CD4-positive, alpha-beta T cell treated with Interleukin-12 subunit alpha and Interleukin-12 subunit beta, for 1 hour (primary cell): ENCODE measurements at places on chromosomes 2 and 18.

DNA sequence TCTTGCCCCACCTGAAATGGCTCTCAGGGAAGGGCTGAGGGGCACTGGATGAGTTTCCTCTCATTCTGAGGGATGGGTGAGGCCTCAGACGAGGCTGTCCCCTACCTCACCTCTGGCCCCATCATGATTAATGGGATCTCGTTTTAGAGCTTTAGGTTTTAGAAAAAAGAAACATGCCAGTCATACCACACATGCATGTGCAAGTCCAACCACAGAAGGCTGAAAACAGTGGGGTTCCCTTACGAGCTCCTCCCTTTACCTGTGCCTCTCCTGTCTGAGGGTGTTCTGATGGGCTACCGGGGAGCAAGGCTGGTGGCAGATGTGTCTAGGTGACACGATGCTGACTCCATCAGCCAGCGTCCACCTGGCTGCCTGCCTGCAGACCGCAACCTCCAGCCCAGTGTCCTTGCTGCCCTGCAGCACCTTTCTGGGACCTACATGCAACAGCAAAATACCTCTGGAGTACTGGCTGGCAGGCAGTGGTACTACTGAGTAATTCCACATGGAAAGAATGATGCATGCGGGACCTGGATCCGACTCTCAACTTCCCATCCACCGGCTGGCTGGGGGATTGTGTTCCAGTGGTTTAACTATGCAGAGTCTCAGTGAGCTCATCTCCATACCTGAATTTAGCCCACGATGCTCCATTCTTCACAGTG lies 9.1 kb upstream of the LYPD6B start:
- no peak for DNase-seq

GRCh38 chr2:240423788-240424191 lies 11.7 kb upstream of the GPC1 start:
- DNase-seq = no peak

DNA sequence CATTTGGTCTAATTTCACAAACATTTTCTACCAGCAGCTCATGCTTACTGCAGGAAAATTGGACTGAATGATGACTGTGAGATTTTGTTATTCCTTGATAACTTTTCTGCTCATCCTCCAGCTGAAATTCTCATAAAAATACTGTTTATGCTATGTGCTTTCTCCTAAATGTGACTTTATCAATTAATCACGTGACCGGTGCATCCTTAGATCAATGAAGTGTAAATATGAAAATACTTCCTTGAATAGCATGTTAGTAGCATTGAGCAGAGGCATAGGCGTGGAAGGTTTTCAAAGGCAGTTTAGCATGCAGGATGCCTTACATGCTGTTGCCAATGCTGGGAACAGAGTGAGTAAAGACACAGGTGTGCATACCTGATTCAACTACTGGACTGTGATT lies 1002.5 kb downstream of the CBLN2 start:
- DNase-seq = no peak

DNA sequence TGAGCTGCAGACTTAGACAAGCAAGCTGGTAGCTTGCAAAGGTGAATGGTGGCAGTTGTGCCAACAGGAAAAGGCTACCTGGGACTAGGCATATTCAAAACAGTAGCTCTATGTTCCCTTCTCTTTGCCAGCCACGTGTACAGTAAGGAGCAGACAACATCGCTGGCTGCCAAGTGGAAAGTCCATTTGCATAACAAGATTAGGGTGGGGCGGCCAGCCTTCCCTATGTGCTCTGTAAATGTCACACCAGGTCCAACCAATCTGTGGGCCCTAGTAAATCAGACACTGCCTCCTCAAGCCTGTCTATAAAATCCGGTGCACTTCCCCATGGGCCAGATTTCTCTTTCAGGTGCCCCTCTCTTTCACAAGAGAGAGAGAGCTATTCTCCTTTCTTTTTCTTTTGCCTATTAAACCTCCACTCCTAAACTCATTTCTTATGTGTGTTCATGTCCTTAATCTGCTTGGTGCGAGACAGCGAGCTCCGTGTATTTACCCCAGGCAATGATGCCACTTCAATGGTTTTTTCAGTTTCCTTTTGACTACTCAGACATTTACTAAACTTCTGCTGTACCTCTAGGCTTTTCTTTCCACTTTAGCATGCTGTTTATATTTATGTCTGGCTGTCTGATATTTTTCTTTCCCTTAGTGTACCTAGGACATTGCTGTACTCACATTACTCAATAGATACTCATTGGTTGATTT lies 297.4 kb upstream of the GCFC2 start:
- DNase-seq = no peak

DNA sequence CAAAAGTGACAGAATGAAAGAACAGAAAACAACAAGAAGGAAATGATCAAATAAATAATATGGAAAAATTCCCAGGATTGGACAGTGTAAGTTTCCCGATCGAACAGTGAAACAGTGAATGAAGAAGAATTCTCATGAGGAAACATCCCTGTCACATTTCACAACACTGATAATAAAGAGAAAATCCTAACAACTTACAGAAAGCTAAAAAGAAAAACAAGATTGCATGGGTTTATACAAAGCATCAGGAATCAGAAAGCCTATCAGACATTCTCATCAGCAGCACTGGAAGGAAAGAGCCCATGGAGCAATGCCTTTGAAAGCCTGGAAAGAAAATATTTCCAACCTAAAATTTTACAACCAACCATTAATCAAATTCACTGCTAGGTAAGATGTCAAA lies 9.9 kb upstream of the COL6A3 start:
- DNase-seq = no peak
